ENCODE measurements at places on chromosomes 3 and 15.
A peak's percentile ranks its signal among the peaks of the same experiment; 100 is the strongest.

- DNase-seq, result no peak
These were observed 350.8 kb upstream of the C2CD4B start for GRCh38 chr15:62515696-62516395.

- no peak for DNase-seq
These were observed 33.3 kb upstream of the RTP4 start for GRCh38 chr3:187334904-187335303.

DNA sequence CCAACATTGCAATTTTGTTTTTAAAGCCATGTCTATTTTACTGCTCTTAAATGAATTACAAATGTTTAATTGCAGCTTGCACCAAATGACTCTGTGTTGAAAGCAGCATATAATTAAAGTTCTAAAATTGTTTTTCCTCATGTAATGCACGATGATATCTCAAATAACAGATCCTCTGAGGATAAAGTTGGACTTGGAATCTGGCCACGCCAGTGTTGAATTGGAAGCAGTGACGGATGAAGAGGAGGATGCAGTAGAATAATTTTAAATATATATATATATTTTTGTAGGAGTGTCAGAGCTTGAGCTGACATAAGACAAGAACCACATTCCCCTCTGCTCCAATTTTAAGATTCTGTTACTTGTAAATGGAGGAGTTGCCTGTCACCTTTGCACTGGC is 406.6 kb upstream of the DPPA4 start:
- no peak for DNase-seq

GRCh38 chr3:30199096-30199759 is 407.2 kb upstream of the TGFBR2 start:
- DNase-seq, result peak; percentile 69

DNA sequence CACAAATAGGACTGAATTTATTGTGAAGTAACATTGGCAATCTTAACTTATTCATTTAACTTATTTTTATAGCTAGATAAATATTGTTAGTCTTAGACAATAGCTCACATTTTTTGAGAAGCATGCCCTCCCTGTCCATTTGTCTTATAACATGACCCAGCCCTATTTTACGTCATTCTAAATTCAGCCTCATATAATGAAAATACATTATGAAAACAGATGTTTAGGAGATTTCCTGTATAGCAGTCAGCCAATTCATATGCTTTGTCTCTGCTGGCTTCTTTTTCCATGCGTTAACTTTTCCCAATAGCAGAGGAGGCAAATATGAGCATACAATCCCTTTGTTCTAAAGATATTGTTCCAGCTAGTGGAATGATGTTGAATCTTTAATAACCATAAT is 29.3 kb downstream of the CD200 start:
- DNase-seq, result no peak

- DNase-seq, result no peak
These were observed 91.2 kb upstream of the ABI3BP start for GRCh38 chr3:101084404-101084803.

- no peak for DNase-seq
These were observed 2.7 kb downstream of the TATDN2 start for GRCh38 chr3:10251006-10251405.

GRCh38 chr3:4426782-4427344 is 40.2 kb downstream of the SUMF1 start:
- no peak for DNase-seq

DNA sequence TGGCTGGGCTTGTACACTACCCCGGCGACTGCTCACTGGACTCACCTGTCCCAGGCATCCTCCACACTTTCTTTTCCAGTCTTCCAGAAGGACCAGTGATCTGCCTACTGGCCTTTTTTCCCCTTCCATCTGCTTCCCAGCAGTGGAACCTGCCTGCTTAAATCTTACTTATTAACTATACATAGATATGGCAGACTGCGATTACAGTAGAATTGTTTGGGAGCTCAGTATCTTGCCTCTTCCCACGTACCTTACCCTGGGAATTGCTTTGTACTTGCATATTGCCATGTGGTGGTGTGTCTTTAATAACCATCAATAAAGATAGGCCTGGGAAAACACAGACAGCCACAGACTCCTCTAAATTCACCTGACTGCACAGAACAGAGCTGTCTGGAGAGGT is 11.8 kb upstream of the HES1 start:
- DNase-seq, result no peak

- no peak for DNase-seq
These were observed 99.6 kb upstream of the STT3B start for GRCh38 chr3:31432897-31433678.

DNA sequence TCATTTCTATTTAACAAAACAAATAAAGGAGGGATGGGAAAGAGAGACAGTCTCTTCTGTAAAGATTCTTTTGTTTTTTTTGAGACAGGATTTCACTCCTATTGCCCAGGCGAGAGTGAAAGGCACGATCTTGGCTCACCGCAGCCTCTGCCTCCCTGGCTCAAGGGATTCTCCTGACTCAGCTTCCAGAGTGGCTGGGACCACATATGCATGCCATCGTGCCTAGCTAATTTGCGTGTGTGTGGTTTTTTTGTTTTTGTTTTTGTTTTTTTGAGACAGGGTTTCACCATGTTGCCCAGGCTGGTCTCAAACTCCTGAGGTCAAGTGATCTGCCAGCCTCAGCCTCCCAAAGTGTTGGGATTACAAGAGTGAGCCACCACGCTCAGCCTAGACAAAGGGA is 23.3 kb downstream of the STAG1 start:
- DNase-seq, result no peak

DNA sequence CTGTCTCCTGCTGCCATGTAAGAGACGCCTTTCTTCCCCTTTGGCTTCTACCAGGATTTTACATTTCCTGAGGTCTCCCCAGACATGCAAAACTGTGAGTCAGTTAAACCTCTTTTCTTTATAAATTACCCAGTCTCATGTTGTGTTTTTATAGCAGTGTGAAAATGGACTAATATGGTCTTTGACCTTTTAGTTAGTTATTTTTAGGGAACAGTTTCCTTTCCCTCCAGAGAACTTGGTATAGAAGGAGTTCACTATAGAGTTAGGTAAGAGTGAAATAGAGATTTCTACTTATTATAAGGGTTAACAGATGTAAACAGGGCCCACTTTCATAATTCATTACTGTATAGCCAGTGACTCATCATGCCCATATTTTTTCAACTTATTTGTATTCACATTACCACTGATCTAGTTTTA is 170.9 kb downstream of the UNC13C start:
- no peak for DNase-seq

GRCh38 chr3:147341727-147342126 is 64.6 kb downstream of the ZIC4 start:
- DNase-seq, result no peak

DNA sequence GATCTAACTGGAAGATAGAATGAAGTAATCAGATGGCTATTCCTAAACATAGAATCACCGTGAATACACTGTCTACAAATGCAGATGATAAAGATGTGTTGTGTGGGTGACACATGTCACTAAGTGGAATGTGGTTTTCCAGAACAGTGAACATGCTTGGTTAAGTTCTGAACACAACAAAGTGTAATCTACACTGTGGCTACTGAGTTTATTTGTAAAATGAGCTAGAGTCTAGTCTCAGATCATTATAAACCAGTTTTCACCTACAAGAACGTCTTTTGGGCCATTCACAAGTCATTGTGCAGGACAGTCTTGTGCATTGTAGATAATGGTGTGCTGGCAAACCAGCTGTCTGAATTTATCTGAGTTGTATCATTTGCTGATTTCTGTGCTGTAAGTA is 35.3 kb downstream of the OXNAD1 start:
- no peak for DNase-seq

DNA sequence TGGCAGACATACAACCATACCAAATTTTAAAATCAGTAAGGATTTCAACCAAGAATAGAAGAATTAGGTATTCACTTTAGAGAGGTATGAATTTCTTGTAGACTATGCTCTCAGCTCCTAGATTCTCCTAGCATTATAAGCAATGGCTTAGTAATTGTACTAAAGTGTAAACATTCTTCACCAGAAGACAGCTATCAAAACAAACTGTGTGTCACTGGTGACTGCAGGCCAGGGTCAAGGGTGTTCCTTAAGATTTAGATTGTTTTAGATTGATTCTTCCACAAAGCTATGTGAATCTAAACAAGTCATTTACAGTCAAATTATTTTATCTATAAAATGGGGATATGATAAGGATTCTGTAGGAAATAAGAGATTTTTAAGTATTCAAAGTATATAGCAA is 23.1 kb upstream of the GP5 start:
- no peak for DNase-seq

GRCh38 chr3:97388774-97389173 is 375.8 kb upstream of the ARL6 start:
- no peak for DNase-seq

DNA sequence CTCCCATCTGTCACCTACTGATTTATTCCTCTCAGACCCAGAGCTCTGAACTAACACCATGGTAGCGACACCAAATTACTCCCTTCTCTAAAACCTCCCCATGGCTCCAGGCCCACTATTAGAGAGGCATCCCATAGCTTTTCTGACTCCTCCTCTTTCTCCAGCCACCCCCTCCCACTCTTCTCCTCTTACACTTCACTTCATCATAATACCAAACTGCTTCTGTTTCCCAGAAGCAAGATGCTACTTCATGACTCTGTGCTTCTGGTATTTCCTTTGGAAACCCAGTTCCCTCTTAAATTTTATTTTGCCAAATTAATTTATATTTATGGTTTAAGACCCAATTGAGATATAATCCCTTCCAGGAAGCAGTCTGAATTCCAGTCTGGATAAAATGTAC is 465.1 kb upstream of the PDZRN3 start:
- DNase-seq, result no peak

- no peak for DNase-seq
These were observed 25.0 kb upstream of the KY start for GRCh38 chr3:134675726-134676256.

DNA sequence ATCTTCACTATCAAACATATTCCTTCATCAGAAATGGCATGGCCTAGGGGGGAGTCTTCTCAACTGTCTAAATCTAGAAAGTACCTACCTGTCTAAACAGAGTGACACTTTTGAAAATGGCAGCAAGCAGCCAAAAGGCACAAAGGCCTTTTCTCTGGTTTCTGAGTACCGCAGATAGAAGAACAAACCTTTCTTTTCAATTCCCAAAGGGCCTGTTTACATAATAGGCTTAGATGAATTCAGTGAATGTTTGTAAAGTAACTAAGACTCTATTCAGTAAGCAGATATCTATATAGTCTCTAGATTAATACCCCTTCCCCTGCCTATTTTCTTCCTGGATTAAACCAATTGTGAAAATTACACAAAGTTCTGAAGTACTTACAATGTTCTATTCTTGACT is 7.1 kb downstream of the MYEF2 start:
- DNase-seq, result no peak

DNA sequence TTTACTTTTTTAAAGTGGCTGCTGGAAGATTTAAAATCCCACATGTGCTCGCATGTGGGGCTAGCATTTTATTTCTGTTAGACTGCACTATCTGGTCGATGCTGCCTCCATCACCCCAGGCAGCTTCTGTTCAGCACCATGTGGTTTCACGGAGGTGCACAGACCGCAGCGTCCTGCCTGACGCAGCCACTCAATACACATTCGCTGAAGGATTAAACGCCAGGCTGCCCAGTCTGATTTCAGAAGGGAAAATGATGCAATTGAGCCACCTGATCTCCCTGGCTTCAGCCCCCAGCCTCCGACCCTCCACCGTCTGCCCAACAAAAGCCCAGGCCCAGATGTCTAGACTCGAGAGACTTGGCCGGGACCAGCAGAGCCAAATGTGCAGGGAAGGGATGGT is 84.5 kb downstream of the MEGF11 start:
- DNase-seq, result no peak

DNA sequence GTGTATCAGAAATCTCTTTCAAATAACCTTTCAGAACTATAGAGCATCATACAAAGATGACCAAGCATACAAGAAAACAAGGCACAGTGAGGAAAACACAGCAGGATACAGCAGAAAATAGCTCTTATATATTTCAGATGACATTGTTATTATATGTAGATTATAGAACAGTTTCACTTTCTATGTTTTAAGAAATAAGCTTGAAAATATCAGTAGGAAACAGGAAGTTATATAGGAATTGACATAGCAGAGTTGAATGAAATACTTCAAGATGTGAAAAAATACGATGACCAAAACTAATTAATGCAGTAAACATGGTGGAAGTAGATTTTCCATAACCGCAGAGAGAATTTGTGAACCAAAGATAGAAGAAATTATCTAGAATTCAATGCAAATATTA is 75.2 kb downstream of the LYSMD4 start:
- no peak for DNase-seq

- no peak for DNase-seq
These were observed 50.4 kb upstream of the SYN2 start for GRCh38 chr3:11953778-11954177.

DNA sequence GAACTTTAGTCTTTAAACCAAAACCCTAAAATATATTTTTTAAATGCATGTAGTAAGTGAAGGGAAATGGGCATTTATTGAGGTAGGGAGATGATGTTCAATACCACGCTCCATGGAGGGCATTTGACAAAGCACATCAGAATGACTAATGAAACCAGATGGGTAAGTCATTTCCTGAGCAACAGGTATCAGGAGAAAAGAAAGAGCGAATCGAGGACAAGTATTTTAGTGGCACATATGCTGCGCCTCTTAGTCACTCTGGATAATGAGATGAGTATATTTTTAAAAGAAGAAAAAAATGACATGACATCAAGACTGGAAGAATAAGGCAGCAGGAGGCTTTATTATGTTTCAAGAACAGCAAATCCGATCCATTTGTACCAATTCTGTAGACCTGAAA is 129.0 kb upstream of the ARHGEF3 start:
- no peak for DNase-seq

GRCh38 chr3:22241110-22241509 is 490.1 kb upstream of the ZNF385D start:
- no peak for DNase-seq

DNA sequence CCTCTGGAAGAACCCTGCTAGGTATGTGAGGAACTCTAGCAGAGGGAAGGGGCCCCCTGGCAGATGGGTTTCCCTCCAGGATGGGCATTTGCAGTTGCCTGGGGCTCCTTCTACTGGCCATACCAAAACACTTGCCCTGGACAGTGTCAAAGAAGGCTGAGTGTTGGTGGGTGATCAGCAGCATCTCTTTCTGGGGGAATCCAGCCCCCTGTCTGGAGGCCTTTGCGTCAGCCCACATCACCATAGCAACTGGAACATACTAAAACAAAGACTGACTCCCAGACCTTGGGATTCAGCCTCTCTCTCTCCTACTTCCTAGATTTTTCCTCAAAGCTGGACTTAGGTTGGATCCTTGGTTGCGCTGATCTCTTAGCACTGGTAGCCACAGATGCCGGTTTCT is 8.1 kb downstream of the CEMIP start:
- DNase-seq, result no peak

GRCh38 chr15:57190208-57190607 is 186.1 kb upstream of the CGNL1 start:
- no peak for DNase-seq

GRCh38 chr15:23797747-23798446 is 110.8 kb upstream of the NDN start:
- no peak for DNase-seq

GRCh38 chr15:97521381-97522285 is 438.9 kb upstream of the ARRDC4 start:
- DNase-seq, result no peak

Data from activated CD4-positive, alpha-beta T cell treated with anti-CD3 and anti-CD28 coated beads, Interleukin-2, amount 50 U/mL, for 1 hour (primary cell).